Naive thymus-derived CD4-positive, alpha-beta T cell (primary cell): ENCODE measurements at places on chromosomes 16 and 17. TPM values are rescaled to one million over a fixed set of nuclear protein-coding genes. Genes with fewer than 3 reads are reported as not detected.

The KCNJ12 gene
- total RNA-seq: 0.24 TPM

The LGALS9 gene
- total RNA-seq: 123 TPM

The HOXB1 gene
- total RNA-seq: not detected

The TBC1D28 gene
- total RNA-seq: not detected in 2 replicates

DNA sequence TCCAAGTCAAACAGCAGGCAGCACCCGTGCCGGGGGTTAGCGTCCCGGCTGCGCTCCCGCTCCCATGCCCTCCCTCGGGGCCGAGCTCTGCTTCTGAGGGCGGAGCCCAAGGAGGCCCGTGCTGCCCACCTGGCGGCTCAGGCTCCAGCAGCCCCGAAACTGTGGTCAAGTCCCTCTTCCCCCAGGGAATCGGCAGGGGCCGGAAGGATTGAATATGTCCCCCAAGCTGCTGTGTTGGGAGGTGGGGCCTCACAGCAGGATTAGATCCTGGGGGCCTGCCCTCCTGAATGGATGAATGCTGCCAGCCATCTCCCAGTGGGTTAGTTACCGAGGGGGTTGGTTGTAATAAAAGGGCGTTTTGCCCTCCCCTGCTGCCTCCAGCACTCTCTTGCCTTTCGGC is 33.9 kb downstream of the MAP2K3 start:
- DNase-seq: no peak
- no peaks in the 10 kb centered on the region for H3K36me3 ChIP-seq
- no peak overlapping the region for H3K4me3 ChIP-seq
- H3K27me3 ChIP-seq: no peaks in the 10 kb centered on the region

DNA sequence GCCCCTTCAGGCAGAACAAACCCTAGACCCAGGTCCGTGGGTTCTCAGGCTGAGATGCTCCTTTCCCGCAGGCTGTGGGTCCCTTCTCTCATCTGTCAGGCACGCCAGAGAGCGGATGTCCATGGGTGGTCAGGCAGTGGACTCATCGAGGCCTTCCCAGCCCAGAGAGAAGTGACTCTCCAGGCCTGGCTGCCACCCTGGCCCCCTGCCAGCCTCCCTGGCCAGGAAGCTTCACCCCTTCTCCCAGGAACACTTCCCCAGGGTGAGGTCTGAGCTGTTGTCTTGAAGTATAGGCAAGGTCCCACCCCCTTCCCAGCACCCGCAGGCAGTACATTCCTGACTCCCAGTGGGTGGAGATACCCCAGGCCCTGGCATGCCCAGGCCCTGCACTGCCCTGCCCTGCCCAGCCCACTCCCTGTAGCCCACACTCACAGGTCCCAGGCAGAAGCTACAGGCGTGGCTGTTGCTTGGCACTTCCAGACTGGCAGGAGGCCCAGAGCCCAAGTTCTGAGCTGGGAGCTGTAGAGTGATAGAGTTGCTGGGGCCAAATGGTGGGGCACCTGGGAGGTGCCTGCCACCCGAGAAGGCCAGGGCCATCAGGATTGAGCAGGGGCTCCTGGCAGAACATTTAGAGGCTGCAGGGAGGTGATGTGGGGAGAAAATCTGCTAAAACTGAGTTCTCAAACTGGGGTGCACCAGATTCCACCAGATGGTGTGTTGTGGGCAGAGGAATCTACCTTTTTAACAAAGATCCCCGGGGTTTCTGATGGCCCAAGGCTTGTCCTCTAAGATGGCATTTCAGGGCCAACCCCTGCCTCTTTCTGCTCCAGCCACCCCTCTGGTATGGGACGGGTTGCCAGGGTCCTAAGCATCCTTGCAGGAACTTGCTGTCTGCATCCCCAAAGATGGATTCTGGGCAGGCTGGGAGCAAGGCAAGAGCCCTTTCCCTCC is 6.7 kb downstream of the ITGA3 start:
- no peaks in the 10 kb centered on the region for H3K27me3 ChIP-seq
- DNase-seq: no peak
- no peak overlapping the region for H3K4me3 ChIP-seq
- no peaks in the 10 kb centered on the region for H3K36me3 ChIP-seq
- no peak overlapping the region for H3K27ac ChIP-seq
- H3K4me1 ChIP-seq: no peaks in the 10 kb centered on the region

GRCh38 chr17:75652934-75653549 is 13.9 kb downstream of the RECQL5 start:
- H3K4me3 ChIP-seq: no peak overlapping the region
- no peaks in the 10 kb centered on the region for H3K4me1 ChIP-seq
- H3K27me3 ChIP-seq: no peaks in the 10 kb centered on the region
- no peaks in the 10 kb centered on the region for H3K36me3 ChIP-seq
- DNase-seq: peak; percentile 20
- H3K27ac ChIP-seq: no peak overlapping the region

DNA sequence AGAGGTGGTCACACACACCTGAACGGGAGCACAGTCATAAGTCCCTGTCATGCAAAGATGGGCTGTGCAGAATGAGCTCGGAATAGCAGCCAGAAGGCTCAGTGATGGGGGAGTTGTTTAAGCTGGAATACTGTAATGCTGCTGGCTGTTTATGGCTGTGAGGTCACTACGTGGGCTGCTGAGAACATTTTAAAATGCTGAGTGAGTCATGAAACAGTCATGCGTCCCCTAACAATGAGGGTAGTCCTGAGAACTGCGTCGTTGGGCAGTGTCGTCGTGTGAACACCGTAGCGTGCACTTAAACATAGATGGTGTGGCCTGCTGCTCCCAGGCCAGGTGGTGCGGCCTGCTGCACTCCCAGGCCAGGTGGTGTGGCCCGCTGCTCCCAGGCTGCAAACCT is 39.7 kb downstream of the TBCD start:
- no peaks in the 10 kb centered on the region for H3K27me3 ChIP-seq
- peaks cover 14% of the 10 kb centered on the region for H3K36me3 ChIP-seq
- H3K4me3 ChIP-seq: no peak overlapping the region
- no peak for DNase-seq
- no peaks in the 10 kb centered on the region for H3K4me1 ChIP-seq

DNA sequence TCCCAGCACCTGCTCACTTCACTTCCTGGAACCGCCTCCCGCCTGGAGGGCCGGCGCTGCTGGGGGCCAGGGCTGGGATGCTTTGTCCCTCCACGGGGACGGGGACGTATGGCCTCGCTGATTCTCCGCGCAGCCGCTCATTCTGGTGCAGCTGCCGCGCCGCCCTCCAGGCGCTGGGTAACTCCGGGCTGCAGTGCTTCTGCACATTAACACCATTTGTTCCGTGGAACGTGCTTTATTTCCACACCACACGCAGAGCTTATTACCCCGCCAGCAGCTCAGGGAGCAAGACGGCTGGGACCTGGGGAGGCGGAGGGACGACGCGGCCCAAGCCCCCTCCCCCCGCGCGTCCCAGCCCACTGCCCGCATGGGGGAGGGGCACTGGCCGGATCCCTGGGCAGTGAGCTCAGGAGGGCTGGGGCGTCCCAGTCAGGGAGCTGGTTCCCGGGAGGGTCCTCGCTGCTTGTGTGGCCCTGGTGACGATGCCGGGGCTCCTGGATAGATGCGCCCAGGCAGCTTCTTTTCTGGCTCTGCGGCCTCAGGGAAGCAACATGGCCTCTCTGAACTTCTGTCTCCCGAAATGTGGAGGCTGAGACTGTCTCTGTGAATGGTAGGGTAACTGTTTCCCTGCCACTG is 45.4 kb upstream of the ACSF3 start:
- no peaks in the 10 kb centered on the region for H3K36me3 ChIP-seq
- H3K27me3 ChIP-seq: no peaks in the 10 kb centered on the region
- no peaks in the 10 kb centered on the region for H3K4me1 ChIP-seq
- DNase-seq: no peak
- H3K27ac ChIP-seq: no peak overlapping the region
